CD4-positive, alpha-beta T cell treated with Interleukin-4 for 4 hours (primary cell): ENCODE measurements at places on chromosomes 2 and 18.

DNA sequence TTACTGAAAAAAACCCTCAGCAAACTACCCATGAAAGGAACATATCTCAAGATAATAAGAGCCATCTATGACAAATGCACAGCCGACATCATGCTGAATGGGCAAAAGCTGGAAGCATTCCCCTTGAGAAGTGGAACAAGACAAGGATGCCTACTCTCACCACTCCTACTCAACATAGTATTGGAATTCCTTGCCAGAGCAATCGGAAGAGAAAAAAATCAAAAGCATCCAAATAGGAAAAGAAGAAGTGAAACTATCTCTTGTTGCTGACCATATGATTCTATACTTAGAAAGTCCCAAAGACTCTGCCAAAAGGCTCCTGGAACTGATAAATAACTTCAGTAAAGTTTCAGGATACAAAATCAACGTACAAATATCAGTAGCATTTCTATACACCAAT is 40.6 kb upstream of the MSTN start:
- DNase-seq = no peak

- DNase-seq = no peak
Observed at GRCh38 chr18:46754661-46755292, 2.1 kb downstream of the ST8SIA5 start.

DNA sequence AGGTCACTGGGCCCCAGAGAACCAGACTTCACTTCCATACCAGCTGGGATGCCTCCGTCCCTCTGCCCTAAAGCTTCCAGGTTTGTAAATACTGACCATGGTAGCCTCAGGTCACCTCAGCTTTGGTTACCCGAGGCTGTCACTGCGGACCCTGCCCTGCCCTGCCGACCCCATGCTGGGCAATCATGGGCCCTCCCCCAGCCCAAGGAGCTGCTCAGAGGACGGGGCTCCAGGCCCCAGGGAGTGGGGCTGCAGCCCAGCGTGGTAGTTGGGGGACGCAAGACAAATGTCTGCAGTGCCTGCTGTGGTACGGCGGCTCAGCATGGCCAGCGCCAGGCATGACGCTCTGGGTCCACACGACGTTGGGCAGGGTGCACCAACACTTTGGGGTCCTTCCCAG is 25.3 kb downstream of the RAMP1 start:
- DNase-seq = no peak

GRCh38 chr2:231679908-231680284 is 28.4 kb upstream of the PTMA start:
- no peak for DNase-seq

- no peak for DNase-seq
Observed at GRCh38 chr2:120265006-120265405, 12.4 kb downstream of the RALB start.

GRCh38 chr2:215658635-215659305 is 222.9 kb upstream of the FN1 start:
- DNase-seq = no peak

DNA sequence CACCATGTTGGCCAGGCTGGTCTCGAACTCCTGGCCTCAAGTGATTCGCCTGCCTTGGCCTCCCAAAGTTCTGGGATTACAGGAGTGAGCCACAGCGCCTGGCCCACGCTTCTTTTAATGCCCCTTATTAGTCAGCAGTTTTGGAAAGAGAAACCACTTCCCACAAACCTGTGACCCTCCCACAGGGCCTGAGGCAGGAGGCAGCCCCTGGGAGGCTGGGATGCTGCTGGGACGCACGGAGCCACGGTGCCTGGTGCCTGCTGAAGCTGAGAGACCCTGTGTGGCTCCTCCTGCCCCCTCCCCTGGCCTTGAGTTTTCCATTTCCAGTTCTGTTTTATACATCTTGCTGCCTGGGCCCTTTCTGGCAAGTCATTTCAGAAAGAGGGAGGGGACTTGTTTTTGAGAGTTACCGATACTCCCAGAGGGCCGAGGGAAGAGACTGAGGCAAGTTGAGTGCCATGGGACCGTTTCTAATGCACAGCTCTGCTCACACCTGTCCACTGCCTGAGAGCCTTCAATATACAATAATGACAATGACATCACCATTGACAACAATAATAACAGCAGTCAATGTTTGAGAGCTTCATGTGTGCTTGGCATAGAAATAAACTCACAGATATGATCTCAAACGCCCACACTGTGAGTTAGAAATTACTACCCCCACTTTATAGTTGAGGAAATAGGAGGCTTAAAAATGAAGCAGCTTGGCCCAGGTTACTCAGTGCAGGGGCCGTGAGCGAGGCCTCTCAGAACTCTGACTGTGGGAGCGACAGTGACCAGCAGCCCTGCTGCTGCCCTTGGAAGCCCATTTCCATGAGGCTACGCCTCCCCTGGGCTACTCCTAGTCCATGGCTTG is 78.1 kb upstream of the YWHAQ start:
- DNase-seq = peak; percentile 36

DNA sequence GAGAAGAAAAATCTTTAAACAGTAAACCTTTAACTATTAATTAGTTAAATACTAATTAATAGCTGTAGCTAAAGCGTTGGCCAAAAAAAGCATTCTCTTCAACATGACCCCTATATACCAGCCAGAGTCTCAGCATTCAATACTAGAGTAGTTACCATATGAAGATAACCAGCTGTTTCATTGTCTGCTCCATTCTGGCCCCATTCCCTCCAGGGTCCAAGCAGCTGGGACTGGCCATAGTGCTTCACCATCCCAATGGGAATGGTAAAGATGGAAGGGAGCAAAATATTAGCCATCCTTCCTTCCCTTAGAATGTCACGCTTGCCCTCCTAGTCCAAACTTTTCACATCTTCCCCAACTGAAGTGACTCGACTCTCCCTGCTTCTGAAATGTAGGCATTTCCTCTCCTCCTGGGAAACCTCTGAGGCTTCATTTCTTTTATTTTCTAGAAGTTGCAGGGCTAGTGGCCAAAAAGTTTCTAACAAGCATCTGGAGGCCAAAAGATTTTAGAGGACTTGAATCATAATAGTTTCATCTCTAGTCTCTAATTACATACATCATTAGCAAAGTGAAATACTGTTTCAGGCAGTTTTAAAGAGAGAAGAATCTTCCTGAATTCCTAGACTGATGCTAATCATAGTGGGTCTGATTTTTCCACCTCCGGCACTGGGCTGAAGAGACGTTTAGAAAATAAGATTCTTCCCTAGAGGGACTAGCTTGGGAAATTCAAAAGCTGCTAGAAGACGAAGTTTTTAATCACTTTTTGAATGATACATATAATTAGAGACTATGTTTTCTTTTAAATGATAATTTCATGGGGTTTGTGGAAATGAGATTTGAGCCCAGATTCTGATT is 52.7 kb downstream of the CCDC68 start:
- no peak for DNase-seq

DNA sequence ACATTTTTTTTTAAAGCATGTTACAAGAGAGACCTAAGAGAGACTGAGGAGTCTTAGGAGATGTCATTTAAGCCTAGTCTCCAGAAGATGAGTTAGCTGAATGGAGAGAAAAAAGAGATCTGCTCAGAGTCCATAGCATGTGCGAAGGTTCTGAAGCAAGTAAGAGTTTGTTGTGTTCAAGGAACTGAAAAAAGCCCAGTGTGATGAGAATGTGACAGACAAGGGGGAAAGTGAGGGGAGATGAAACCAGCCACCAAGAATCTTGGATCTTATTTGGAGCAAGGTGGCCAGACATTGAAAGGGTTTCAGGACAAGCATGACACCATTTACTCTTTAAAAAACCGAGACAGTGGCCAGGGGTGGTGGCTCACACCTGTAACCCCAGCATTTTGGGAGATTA is 5.2 kb upstream of the MOB1A start:
- DNase-seq = no peak

DNA sequence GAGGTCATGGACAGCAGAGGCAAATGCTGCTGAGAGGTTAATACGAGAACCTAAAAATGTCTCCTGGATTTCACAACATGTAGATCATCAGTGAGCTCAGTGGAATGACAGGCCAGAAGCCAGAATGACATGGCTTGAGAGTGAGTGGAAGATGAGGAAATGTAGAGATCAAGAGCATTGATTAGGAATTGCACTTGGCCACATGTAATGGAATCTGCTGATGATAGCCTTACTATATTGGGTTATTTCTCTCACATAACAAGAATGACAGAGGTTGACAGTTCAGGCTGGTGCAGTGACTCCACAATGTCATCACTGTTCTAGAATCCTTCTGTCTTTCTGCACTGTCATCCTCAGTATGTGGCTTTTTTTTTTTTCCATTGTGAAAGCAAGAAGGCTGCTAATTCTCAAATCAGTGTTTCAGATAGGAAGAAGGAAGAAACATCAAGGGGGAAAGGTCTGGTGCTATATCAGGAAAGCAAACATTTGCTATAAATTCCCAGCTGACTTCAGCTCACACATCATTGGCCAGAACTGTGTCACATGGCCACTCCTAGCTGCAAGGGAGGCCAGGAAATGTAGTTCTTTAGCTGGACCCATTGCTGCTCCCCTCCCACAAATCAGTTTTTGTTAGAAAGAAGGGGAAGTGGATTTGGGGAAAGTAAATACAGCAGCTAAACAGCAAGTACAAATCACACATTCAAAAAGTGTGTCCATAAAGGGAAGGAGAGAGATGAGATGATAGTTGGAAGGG is 127.2 kb downstream of the FAM161A start:
- no peak for DNase-seq

DNA sequence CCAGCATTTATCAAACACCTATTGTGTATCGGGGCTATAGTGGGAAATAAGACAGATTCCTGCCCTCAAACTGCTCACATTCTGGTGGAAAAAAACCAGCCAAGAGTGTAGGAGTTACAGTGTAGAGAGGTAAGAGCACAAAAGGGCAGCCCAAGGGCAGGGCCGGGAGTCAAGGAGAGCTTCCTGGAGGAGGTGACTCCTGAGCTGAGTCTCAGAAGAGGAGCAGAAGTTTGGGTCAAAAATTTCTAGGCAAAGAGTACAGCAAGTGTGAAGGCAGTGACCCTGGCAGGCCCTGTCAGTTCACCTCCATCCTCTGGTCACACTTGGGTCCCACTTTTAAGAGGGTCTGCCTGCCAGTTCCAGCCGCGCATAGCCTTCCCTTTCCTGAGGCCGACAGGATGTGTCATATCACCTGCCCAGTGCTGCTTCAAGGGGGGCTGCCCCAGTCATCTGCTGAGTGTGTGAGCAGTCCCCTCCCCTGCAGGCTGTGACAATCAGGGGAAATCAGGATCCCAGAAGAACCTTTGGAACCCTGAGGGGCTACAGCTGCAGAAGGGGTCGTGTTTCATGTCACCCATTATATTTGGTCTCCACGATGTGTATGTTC is 118.4 kb downstream of the GLI2 start:
- DNase-seq = no peak

DNA sequence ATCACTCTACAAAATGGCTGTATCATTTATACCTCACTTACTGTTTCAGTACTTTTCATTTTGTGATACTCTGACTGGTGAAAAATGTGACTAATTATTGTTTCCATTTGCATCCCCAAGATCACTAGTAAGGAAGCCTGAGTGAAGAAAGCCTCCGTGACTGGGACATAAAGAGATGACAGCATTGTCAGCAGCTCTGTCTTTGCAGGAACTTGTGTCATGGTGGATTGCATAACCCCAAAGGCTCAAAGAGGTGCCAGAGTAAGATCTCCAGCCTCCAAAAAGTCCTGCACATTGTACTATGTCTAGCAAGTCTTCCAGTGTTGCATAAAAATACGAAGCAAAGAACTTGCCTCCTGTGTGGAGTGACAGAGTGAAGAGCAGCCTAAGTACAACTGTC is 187.5 kb upstream of the CRIM1 start:
- DNase-seq = no peak

- DNase-seq = no peak
Observed at GRCh38 chr2:239193925-239194677, 206.7 kb downstream of the HDAC4 start.

DNA sequence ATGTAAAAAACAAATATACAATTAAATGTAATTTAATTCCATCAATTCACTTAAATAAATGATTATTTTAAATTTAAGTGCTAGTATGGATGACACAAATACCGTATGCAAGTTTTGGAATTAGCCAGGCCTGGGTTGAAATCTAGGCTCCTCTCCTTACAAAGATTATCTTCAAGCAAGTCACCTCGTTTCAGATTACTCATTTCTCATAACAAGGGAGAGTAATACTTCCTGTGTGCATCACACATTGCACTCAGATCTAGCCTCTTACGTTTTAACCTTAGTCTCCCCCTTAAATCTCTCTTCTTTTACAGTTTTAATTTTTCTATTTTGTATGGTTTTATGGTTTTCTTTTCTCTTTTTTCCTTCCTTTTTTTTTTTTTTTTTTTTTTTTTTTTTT is 1475.9 kb upstream of the NXPH2 start:
- no peak for DNase-seq

- no peak for DNase-seq
Observed at GRCh38 chr2:50783111-50783510, 248.8 kb downstream of the NRXN1 start.

DNA sequence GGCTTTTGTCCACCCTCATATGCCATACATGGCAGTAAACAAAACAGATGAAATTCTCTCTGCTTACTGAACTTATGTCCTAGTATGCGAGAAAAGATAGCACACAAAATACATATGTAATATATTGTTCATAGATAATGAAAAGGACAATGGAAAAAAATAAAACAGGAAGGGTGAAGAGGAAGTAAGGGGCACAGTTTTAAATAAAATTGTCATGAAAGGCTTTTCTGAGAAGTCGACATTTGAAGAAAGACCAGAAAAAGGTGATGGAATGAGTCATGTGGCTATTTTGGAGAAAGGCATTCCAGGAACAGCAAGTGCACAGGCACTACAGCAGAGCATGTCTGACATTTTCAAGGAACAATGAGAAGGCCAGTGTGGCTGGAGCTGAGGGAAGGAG is 56.4 kb downstream of the KCNH7 start:
- DNase-seq = no peak

DNA sequence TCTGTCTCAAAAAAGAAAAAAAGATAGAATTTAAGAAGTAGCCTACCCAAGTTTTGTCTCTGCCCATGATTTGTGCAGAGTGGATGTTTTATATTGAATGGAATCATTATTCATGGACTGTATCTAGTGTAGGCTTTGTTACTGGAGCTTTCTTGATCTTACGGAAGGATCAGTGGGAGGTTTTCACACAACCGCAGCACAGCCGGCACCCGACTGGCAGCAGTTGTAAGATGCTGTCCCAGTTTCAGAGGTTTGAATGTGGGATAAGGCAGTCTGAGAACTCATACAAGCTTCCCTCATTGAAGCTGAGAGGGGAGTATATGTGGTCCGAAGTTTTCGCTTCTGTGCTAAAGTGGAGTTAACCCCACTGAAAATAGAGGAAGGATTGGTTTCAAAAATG is 19.7 kb upstream of the SAG start:
- DNase-seq = no peak

- DNase-seq = no peak
Observed at GRCh38 chr18:12031846-12032245, 50.5 kb downstream of the IMPA2 start.

DNA sequence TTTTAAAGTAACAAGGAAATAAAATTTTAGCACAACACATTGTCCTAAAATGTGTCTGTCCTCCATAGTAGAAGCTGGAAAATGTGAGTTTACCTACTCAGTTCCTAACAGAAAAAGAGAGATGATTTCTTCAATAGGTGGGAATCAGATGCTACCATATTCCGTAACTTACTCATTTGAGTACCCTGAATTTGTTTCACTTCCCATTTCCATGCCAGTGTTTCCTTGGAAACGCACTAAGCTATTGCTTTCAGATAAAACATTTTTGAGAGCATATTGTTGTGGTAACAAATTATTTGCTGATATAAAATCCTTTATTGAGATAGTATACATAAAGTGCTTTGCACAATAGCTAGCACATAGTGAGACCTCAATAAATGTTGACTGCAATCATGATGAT is 137.5 kb upstream of the BARD1 start:
- DNase-seq = no peak
